ENCODE measurements at places on chromosomes 1 and 21.

DNA sequence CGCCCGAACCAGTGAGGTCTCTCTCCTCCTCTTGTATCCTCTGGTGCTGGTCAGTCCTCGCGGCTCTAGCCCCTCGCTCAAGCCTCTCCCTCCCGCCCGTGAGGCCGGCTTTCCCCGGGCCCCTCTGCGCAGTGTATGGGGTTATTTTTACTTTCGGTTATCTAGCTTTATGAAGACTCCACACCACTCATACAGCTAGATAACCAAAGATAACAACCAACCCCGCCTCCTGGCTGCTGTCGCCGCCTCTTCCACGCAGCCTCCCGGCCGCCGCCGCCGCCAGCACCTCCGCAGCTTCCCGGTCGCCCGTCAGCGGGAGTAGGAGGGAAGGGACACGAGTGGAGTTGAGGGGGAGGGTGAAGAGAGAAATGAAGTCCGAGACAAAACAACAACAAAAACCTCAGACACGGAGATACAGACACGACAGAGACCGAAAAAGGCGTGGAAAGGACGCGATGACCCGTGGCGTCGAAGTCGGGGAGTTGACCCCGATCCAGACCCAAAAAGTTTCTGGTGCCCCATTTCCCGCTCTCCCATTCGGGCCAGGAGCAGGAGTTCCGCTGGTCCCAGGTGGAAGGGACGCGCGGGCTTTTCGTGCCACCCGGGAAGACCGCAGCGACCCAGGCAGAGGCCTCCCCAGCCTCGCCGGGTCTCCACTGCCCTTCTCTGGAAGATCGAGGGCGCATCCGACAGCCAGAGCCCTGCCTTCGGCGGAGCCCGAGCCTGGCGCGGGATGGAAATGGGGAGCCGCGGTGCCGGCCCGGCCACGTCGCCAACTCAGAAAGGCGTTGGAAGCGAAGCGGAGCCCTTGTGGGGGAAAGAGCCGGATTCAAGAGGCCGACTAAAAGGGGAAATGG is 51.4 kb downstream of the RHBG start:
- no peak for DNase-seq

- DNase-seq: no peak
These were observed 12.8 kb downstream of the NT5C1A start for GRCh38 chr1:39659110-39659509.

GRCh38 chr1:12617511-12617900 is 504 bp downstream of the DHRS3 start:
- no peak for DNase-seq

DNA sequence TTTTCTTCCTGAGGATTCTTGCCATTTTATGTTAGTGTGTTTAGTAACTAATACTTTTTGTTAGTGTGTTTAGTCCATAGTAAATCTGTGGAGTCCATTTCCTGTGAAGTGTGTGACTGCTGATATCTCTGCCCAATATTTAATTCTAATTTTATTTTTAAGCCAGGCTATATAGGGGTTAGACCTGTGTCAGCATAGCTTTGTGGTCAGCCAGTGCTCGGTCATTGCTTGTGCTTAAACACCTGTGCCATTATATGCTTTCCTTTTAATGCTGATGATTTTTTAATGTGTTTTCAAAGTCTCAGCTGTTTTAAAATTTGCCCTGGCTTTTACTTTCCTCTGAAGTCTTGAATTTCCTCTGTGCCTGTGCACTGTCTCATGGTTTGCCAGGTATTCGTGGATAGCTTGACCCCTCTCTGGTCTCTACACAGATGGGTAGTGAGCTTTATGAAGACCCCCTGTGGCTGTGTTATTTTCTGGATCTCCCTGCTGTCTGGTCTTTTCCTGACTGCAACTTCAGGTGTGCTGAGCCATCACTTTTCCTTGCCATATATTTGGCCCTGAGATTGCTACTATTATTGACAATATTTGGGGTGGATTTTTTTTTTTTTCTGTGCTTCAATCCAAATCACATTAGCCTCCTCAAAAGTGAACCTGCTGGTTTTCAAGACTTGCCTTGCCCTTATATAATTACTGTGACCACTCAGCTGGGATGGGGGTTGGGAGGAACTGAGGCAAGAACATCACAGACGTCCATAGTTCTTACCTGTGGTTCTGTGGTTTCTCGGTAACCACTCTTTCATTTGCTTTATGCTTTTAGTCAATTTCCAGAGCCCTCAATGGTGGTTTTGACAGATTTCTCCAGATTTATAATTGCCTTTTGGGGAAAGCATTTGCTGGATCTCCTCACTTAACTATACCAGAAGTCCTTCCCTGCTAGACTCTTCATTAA is 59.6 kb downstream of the RPS6KC1 start:
- DNase-seq: no peak

GRCh38 chr1:117541003-117541402 is 64.8 kb upstream of the TENT5C start:
- no peak for DNase-seq

- DNase-seq: no peak
These were observed 32.3 kb upstream of the ETS2 start for GRCh38 chr21:38773099-38774061.

- peak; percentile 68 for DNase-seq
These were observed 12.6 kb downstream of the PYCR2 start for GRCh38 chr1:225911191-225912130.

DNA sequence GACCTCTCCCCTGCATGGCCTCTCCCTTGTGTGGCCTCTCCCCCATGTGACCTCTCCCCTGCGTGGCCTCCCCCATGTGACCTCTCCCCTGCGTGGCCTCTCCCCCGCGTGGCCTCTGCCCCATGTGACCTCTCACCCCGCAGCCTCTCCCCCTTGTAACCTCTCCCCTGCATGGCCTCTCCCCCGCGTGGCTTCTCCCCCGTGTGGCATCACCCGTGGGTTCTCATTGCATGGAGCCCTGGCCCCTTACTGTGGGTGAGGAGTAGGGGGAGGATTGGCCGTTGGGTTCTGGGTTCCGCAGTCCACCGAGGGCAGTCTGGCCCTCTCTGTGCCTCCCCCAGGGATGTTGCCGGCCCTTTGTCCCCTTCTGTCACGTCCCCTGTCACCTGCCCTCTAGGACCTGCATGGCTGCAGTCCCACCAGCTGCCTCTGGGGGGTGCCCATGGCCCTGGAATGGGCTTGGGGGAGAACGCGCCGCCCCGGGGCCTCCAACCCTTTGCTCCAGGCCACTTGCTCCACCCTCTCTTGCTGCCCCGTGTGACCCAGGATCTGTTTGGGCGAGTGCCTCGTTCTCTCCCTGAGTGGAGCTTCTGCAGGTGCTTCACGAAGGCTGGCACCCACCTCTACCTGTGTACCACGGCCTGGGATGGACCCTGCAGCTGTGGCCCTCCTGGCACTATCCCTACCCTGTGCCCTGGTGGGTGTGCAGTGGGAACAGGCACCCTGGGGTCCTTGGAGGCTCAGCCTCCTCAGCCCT is 21.3 kb downstream of the RRP1 start:
- peak; percentile 96 for DNase-seq

- DNase-seq: no peak
These were observed 77.5 kb downstream of the MAST2 start for GRCh38 chr1:45880930-45881329.

- no peak for DNase-seq
These were observed 2.1 kb downstream of the C1orf167 start for GRCh38 chr1:11764115-11764514.

GRCh38 chr1:88650676-88651418 is 33.2 kb upstream of the PKN2 start:
- no peak for DNase-seq

DNA sequence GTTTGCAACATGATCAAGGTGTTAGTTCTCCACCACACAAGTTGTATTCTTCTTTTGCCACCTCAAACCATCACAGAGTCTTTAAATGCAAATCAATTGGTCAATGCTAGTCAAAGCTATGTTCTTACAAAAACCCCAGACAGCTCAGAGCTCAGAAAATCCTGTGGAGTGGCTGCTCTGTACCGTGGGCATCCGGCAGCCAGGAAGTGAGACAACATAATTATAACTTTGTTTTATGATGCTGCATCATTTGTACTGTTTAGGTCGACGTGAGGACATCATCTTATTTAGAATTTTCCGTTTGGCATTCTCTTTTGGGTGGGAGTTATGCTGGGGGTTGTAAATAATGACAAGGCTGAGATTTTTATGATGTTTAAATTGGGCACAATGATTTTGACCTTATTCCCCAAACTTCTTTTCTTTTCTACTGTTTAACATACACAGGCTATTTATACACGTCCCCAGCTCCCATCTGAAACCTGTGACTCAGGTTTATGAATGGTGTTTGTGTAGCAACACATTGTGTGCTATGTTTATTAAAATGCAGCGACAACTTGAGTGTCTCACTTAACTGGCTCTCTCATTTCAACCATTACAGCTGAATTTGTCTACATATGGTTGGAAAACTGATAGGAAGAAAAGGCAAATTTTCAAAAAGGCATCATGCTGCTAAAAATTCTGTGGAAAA is 124.0 kb downstream of the CNIH3 start:
- DNase-seq: no peak

DNA sequence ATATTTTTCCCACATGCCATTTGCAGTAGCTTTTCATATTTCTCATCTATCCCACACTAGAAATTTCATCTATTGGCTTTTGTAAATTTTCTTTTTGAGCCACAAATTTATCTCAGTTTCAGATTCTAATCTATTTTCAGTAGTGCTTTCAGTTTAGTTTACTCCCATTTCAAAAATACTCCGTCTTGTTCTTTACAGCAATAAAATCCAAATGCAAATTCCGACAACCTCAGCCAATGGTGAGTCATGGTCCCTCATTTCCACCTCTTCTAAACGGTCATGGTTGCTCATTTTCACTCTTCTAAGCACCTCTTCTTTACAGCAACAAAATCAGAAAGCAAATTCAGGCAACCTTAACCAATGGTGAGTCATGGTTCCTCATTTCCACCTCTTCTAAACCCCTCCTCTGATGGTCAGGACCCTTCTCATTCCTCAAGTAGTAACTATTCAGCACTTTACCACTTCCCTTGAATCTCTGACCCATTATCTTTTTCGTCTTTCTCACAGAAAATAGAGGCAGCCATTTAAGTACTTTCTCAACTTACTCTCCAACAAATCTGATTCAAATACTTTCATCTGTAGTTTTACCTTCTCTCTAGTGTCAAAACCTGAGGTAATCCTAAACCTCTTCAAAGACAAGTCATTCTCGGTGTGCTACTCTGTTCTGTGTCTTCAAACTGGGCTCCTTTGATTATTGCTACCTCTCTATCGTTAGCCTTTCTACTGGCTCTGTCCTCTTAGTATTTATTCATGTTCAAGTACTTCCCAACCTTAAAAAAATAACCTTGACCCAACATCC is 34.4 kb downstream of the C21orf91 start:
- no peak for DNase-seq

- DNase-seq: peak; percentile 68
These were observed at the start of gene PLPP3 for GRCh38 chr1:56578963-56579875. Gene PLPP3, minus strand, starts transcription at chr1:56579563. Its CDS starts 547 bp downstream, at chr1:56579016.

GRCh38 chr1:60547821-60548220 is 474.3 kb upstream of the C1orf87 start:
- no peak for DNase-seq

- DNase-seq: no peak
These were observed 15.1 kb downstream of the POU3F1 start for GRCh38 chr1:38031513-38031866.

DNA sequence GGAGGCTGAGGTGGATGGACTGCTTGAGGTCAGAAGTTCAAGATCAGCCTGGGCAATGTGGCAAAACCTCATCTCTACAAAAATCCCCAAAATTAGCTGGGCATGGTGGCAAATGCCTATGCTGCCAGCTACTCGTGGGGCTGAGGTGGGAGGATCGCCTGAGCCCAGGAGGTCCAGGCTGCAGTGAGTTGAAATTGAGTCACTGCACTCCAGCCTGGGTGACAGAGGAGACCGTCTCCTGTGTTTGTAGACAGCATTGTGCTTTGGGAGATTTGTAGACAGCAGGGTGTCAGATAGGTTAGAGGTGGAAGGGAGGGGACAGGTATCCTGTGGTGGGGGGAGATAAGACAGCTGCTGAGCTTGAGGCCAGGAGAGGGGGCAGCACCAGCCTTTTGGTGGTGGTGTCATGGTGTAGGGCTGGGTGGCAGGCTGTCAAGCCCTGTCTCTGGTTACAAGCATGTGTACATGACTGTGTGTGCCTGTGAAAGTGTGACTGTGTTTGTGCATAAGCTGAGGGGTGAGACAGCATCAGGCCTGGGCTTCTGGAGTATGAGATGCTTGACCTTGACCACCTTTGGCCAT is 15.2 kb downstream of the PPFIA4 start:
- no peak for DNase-seq

- DNase-seq: no peak
These were observed 31.7 kb upstream of the AGO1 start for GRCh38 chr1:35851132-35851869.

- no peak for DNase-seq
These were observed 40.5 kb upstream of the AKT3 start for GRCh38 chr1:243890576-243890975.

DNA sequence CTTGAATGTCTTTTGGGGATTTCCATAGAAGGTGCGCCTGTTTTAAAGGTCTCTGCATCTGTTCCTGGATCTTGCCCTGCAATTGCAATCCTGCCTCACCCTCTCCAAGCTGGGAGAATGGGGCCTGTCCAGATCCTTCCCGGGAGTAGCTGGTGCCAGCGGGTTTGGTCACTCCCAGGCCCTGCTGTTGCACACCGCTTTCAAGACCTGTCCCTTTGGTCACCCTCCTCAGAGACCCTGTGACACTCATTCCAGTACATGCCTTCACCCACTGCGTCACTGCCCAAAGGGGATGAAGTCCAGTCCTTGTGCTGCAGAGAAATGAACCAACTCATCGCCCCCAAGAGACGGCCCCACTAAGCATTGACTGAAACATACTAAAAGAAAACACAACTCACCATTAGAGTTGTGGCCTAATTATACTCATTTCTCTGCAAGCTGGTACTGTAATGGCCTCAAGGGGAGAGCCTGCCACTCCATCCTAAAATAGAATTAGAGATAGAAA is 1.9 kb upstream of the IRF2BP2 start:
- DNase-seq: no peak

GRCh38 chr1:175133673-175134435 is 58.7 kb downstream of the KIAA0040 start:
- no peak for DNase-seq

DNA sequence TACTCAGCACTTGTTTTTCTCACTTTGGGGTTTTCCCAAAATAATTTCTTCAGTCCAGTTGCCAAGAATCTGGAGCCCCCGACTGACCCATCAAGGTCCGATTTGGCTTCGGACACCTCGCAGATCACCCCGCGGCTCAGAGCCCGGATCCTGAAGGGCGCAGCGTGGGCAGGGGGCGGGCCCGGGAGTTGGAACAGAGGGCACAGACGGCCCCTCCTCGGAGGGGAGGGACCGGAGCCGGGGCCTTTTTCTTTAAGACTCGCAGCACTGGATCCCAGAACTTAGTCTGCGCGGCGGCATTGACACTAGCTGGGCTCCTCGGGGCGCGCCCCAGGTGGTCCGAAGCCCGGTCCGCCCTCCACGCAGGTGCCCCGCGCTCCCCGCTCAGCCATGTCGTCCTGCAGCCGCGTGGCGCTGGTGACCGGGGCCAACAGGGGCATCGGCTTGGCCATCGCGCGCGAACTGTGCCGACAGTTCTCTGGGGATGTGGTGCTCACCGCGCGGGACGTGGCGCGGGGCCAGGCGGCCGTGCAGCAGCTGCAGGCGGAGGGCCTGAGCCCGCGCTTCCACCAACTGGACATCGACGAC is at the start of gene CBR3:
Gene CBR3 (plus strand): TSS at position 277 of the 588 bp plus-strand sequence. CDS start 114 bp downstream, at position 391.
- DNase-seq: peak; percentile 23
